ENCODE measurements at places on chromosomes 2 and 18.

GRCh38 chr2:72159211-72159993 is 11.7 kb upstream of the CYP26B1 start:
- no peak for DNase-seq

GRCh38 chr2:186380805-186381204 is 105.3 kb upstream of the ZC3H15 start:
- DNase-seq: no peak

DNA sequence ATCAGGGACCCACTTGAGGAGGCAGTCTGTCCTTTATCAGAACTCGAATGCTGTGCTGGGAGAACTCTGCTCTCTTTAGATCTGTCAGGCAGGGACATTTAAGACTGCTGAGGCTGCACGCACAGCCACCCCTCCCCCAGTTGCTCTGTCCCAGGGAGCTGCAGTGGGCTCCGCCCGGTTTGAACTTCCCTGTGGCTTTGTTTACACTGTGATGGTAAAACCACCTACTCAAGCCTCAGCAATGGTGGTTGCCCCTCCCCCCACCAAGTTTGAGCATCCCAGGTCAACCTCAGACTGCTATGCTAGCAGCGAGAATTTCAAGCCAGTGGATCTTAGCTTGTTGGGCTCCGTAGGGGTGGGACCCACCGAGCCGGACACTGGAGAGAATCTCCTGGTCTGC is 11.8 kb upstream of the LHCGR start:
- DNase-seq: no peak

GRCh38 chr2:109000738-109001137 is 11.7 kb upstream of the EDAR start:
- no peak for DNase-seq

DNA sequence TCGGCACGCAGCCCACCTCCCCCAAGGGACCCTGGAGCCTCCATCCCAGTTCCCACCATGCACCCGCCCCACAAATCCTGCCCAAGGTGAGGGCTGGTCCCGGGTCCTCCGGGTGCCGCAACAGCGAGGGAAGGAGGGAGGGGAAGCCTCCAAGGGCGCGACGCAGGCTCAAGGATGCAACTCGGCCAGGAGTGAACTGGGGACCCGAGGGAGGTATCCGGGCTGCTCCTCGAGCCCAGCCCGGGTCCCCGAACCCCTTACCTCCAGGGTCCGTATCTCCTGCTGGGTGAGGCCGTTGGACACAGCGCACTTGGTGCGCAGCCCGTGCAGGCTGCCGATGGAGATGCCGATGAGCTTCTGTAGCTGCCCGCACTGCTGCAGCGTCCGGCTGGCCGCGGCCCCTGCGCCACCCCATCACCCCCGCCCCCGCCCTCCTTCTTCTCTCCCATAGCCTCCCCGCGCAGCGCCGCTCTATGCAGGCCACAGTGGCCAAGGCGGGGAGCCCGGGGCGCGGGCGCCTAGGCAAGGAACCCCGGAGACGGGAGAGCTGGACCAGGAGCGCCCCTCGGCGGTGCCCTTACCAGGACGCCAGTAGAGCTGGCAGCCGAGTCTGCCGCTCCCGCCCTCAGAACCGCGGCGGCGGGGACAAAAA is 124.1 kb downstream of the ANKRD30BL start:
- DNase-seq: no peak

DNA sequence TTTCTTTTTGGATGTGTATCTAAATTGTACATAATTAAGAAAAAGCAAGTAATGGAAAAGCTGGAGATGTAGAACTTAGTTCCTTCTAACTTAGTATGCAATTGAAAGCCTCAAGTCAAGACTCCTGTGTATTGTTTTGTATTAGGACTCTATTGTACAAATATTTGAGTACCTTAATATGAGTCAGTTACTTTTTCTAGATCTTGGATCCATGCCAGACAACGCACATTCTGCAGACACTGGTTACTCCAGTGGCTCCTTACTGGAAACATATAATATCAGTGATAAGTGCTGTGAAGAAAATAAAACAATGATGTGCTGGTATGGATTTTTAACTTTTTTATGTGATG is 1.5 kb downstream of the SLC39A10 start:
- no peak for DNase-seq

DNA sequence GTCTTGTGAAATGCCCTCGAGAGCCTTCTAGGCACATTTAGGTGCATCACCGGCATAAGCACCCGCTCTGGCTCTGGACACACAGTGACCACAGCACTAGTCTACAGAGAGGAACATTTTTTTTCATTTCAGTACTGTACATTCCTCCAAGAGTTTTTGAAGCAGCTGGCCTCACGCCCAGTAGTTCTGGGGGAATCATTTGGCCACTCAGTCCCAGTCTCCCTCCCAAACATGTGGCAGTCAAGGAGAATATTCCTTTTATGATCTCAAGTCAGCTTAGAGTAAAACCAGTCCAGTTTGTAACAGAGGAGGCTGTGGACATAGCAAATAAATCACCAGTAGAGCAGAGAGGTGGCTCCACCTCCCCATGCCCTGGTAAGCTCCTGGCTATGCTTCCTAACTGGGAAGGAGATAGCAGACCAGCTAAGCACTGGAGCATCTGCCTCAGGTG is 48.1 kb downstream of the KCNE4 start:
- DNase-seq: no peak

DNA sequence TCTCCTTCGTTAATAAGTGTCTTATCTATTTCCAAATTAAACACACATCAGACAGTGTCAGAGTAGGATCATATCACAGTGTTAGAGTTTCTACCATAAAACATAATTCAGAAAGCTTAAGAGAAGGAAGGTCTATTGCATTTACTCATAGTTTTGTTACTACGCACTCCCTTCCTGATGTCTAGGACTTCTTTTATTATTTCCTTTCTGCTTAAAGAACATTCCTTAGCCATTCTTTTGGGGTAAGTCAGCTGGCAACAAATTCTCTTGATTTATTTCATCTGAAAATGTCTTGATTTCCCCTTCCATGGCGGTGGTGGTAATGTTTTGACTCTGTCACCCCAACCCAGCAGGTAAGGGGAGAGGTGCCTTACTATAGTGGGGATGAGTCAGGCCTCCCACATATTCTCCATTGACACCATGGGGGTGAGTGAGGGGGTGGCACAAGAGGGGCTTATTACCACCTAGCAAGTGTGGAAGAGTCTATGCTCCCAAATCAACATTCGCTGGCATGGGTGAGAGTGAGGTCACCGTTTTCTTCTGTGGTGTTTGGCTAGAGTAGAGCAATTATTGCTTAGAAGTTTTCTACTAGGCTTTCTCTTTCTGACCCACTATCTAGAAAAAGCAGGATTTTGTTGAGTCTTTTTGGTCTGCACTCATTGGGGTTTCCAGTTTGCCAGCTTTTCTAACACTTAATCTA is 29.9 kb downstream of the ABCB11 start:
- DNase-seq: no peak

DNA sequence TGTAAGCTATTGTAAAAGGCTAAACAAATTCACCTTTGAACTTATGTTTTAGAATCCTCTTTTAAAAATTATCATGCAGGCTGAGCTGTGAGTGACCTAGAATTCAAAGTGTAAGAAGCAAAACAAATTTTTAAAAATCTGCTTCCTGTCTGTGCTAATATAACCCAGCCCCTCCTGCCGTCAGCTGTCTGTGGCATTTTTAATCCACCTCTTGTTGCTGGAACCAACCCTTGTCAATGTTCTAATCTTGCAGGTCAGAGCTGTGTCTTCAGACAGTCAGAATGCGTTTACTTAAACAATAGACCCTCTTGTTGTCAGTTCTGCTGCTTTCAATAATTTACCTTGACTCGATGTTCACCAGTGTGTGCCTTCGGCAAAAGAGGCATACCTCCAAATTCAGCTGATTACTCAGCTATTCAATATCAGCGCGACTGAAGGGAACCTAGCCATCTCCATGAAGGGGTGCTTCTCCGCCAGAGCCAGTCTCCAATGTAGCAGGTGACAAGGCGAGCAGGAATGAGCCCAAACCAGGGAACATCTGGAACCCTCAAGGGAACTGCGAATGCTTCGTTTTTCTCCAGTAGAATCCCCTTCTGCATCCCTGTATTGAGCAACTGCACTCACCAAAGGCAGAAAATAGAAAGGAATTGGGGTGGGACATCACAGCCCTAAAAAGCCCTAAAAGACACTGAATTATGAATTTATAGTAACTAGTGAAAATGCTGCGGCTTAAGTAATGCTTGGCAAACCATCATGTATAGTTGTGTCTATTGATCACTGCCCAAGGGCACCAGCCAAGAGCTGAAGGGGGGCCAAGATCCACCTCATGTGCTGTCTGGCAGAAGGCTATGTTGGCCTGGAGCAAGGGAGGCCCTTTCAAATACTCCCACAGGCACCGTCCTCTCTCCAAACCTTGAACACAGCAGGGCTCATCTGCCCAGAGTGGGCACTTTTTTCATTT is 62.5 kb downstream of the LYPD6B start:
- DNase-seq: no peak

DNA sequence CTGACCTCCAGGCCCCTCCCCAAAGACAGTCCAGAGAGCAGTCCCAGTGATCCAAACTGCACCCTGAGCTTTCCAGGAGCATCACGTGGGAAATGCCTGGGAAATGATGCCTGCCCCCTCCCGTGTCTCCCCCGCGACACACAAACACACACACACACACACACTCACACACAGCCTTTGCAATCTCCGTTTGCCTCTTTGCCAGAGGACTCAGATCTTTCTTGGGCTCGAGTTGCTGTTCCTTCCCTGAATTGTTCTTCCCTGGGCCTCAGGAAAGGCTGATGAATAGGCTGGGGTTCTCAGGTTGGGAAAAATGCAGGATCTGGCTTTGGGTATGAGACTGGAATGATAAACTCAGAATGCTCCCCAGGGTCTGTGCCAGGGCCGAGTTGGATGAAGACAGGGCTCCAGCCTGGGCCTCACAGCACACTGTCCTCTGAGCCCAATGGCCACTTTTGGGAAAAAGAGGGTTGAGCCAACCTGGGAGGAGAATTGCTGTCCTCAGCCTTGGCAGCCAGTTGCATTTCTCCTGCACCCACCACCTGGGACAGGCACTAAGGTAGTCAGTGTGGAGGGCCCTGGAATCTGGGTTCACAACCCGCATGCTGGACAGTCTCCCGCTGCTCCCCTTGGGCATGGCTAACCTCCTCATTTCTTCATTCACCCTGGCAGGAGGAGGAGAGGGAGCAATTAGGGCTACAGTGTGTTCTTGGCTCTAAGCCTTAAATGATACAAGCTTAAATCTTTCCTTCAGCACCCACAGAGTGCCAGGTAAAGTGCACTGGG is 43.9 kb upstream of the ATP6V1B1 start:
- DNase-seq: no peak

DNA sequence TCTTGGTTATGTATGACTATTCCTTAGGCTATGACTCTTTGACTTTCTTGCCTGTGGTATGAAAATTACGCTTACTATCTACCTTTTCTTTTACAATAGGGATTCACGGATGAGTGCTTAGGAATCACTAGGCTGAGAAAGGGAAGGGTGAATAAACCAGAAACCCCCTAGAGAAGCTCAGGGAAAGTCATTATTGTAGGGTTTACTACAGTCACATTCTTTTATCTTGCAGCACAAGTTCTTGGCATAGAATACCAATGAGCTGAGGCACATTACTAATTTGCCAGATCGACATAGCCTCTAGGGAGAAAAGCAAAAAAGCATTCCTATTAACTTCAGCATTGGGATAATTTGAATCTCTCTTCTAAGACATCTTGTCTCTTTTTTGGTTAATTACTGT is 103.3 kb downstream of the ST6GAL2 start:
- no peak for DNase-seq

DNA sequence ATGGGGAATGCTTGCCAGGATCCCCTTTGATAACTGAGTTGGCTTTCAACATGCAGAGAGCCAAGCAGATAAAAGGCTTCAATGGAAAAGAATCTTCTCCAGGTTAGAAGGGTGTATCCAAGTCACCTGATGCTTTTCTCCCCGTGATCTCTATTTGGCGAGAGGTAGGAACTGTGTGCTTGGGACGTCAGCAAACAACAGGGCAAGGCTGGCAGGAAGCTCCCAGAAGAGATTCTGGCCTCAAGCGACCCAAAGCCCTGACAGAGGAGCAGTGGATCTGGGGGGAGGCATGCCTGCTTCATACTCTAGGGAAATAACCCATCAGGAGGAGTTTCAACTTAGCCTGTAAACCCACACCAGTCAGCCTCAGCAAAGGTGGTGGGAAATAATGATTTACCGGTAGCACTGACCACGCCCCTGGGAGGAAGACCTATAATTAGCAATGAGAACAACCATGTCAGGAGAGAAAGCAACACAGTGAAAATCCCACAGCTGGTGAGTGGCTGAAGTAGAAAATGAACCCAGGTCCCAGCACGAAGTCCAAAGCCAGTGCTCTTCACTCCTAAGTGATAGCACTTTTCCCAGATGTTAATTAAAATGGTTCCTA is 76.3 kb upstream of the SEC11C start:
- DNase-seq: no peak

DNA sequence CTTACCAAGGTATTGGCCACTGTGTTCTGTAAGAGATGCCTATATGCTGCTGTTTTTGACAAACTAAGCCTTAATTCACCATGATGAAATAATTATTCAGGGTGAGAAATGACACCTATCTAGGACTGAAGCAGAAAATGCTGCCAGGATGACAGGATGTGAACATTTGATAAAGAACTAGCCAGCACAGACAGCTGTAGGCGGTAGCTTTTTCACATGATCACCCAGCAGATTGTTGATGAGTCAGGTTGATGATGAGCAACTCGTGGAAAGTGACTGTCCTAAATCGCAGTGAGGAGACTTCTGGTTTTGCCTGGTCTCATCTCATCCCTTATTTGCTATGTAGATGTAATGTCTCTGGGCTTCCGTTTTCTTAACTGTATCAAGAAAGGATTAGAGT is 144.1 kb downstream of the PRPF40A start:
- DNase-seq: peak; percentile 98

DNA sequence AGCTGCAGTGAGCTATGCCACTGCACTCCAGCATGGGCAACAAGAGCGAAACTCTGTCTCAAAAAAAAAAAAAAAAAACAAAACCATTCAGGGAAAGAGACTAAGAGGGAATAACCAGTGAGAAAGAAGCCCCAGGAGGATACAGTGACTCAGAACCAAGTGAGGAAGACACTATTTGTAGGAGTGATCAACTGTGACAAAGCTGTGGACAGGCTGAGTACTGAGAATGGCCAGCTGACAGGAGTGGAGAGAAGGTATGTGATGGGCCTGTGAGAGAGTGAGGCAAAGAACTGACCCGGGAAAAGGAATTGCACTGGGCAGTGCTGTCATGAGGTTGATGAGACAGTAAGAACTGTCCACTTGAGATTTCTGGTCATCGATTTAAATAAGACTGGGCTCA is 6.7 kb upstream of the LCT start:
- no peak for DNase-seq

DNA sequence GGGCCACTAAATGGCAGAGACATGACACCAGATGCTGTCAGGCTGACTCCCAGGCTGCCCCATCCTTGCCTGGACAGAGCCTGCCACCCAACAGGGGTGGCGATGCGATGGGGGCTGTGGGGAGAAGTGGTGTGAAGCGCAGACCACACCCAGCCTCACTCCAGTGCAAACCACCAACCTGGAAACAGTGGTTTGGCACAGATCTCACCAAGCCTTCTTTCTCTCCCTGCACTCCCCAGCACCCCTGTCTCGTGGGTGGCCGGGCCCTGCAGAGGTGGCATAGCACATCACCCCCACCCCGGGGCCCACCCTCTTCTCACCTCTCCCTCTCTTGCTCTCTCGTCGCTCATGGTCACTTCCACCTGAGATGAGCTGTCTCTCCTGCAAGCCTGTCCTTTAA is 32.6 kb downstream of the CIB4 start:
- no peak for DNase-seq
